Daoy (cell line): ENCODE measurements at places on chromosomes 1 and 21. TPM values are rescaled to one million over a fixed set of nuclear protein-coding genes. Genes with fewer than 3 reads are reported as not detected.

LINGO4 gene
- total RNA-seq = not detected in 2 replicates

S100A7A gene
- not detected in 2 replicates for total RNA-seq

HCN3 gene
- 0.11 and 0.65 TPM in 2 replicates for total RNA-seq

LRRC53 gene
- not detected in 2 replicates for total RNA-seq

CRP gene
- total RNA-seq = not detected in 2 replicates

UBL4B gene
- not detected in 2 replicates for total RNA-seq

PGLYRP4 gene
- total RNA-seq = not detected in 2 replicates

TRIM67 gene
- 0.17 TPM in 1 of 2 replicates, not detected in the other for total RNA-seq

BCL2L15 gene
- 0.06 and 0.12 TPM in 2 replicates for total RNA-seq

DNAJC28 gene
- total RNA-seq = 0.80 and 2.6 TPM in 2 replicates

RAB3B gene
- 2.2 and 2.7 TPM in 2 replicates for total RNA-seq

TSPAN1 gene
- 2.7 TPM in 1 of 2 replicates, not detected in the other for total RNA-seq

DNA sequence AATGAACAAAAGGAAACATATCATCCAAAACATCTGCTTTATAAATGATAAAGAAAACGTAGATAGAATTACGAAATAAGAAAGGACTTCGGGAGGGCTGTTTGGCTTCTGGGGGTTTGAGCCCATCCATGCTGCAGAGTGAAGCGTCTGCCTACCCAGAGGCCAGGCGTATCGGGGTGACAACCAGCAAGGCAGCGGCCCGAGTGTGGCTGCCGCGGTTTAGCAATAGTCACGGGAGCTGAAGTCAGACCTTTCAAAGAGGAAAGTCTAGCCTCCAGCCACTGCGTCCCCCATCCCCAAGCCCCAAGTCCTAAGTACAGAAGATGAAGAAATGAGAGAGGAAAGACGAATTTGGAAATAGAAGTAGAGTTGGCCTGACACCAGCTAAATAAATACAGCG, 8.6 kb downstream of the SLC37A1 start:
- no peak for DNase-seq

- DNase-seq = no peak
These were observed 21.5 kb downstream of the RPL5 start for GRCh38 chr1:92853299-92853698.

- DNase-seq = peak; percentile 48
These were observed 642 bp upstream of the ST3GAL3 start for GRCh38 chr1:43706598-43707189.

DNA sequence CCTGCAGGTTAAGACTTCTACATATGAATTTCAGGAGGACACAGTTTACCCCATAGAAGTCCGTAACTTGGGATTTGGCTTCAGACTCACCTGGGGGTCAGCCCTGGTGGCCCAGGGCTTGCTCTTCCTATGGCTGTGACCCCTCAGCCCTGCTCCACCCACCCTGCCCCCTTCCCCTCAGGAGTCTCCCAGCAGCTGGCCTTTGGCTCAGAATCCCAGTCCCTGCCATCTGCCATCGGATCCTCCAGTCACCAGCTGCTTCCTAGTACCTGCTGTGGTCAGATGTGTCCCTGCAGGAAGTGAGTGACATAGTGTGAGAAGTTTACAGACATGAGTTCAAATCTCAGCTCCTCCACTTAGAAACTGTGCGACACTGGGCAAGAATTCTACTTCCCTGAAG, 332.6 kb downstream of the NPHP4 start:
- no peak for DNase-seq

DNA sequence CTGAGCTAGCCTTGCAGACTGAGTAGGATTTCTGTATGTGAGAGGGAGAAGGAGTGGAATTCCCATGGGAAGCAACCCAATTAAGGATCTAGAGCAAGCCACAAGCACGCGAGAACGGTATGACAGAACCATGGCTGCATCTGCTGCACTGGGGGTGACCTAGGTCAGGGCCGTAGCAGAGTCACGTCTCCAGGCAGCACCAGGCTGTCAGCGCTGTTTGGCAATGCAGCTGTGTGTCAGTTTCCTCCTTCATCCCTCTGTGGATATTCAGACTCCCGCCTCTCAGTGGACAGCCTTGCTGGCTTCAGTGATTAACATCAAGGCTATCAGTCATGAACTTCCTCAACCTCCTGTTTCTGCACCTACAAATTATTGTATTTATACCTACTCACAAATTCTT, 118.1 kb upstream of the PPP2R5A start:
- DNase-seq = peak; percentile 51

GRCh38 chr1:228905701-228906101, 170.4 kb downstream of the RHOU start:
- no peak for DNase-seq

DNA sequence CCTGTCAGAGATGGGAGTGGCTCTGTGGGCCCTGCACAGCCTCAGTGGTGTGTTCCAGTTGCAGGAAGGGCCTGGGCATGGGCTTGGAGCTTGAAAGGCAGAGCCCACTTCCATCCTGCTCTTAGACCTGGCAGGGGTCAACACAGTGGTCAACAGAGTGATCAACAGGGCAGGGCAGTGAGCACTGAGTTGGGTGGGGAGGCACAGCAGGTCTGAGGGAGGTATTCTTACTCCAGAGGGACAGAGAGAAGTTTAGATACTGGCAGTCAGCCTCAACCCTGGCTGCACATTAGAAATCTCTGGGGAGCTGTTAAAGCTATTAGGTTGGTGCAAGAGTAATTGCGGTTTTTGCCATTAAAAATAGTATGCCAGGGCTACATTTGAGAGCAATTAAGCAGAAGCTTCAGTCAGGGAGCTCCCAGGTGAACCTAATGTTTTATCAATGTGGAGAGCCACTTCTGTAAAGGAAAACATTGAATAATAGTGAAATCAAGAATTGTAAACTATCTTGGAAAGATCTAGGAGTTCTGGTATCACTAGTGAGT, 37.7 kb downstream of the SH3BGR start:
- no peak for DNase-seq

- DNase-seq = no peak
These were observed 2.4 kb downstream of the TMPRSS3 start for GRCh38 chr21:42393443-42393950.

DNA sequence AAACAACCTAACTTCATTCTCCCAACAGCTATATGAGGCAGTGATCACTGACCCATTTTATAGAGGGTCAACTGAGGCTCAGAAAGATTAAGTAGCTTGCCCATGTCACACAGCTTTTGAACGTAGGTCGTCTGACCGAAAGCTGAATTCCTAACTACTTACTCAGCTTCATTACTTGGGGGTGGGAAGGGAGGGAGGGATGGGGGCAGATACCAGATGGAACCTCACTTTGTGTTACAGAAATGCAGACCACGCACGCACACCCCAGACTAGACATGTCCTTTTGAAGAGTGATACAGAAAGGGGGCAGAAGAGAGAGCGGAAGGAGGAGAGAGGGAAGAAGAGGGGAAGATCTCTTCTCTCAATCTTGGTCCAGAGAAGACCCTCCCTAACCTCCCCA, 2.3 kb downstream of the ADGRB2 start:
- peak; percentile 66 for DNase-seq

DNA sequence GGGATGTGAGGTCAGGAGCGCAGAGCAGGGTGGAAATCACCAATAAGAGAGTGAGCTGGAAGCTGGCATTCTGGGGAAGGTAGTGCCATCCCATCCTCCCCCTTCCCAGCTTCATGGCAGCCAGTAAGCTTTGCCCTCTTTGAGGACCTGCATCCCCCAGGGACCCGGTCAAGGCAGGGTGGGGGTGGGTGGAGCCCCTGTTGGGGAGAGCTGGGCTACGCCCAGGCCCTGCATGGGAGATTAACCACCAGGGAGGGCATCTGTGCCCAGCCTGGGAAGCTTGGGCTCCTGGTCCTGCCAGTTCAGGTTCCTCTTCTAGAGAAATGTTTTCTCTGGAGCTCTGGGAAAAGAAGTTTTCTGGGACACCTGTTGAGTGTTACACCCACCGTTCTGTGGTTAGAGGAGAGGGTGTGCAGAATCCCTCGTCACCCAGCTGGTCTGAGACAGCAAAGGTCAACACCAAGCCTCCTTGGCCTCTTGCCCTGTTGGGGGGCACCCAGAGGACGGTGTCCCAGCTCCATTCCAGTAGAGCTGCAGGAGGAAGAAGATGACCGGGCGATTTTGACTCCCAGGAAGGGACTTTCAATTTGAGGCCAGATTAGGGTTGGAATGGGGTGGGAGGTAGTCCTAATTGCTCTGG, 30.1 kb upstream of the TENT5C start:
- no peak for DNase-seq

DNA sequence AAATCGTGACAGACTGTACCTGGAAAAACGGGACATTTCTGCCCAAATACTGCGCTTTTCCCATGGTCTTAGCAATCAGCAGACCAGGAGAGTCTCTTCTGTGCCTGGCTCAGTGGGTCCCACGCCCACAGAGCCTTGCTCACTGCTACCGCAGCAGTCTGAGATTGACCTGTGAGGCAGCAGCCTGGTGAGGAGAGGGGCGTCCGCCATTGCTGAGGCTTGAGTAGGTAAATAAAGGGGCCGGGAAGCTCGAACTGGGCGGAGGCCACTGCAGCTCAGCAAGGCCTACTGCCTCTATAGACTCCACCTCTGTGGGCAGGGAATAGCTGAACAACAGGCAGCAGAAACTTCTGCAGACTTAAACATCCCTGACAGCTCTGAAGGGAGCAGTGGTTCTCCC, 203.1 kb downstream of the DENND1B start:
- no peak for DNase-seq

- DNase-seq = no peak
These were observed 3.8 kb downstream of the LRRC3 start for GRCh38 chr21:44458971-44459711.

DNA sequence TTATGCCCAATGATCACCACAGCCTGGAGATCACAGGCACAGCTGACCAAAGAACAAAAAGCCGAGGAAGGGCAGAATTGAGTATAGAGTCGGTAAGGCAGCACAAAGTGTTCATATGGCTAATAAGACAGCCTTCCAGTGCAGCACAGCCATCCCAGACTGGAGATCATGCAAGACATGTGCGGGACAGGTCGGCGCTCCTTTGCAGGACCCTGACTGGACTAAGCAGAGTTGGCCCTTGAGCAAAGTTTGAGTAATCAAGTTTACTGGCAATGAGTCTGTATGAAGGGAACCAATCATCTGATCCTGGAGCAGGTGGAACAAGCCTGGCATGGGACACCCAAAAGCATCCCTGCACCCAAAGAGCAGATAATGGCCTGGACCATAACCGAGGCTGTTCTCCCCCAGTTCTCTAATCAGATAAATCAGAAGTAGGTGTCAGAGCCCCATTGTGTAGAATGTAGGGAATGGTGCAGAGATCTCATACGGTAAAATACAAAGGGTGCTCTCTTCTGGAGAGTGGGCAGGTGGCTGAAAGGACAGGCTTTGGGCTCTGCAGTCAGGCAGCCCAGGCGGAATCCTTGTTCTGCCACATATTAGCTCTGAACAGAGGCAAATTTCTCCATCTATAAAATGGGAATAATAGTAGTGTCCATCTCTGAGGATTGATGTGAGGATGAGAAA, 10.7 kb upstream of the DNASE2B start:
- DNase-seq = no peak

- DNase-seq = no peak
These were observed 430.8 kb downstream of the DISC1 start for GRCh38 chr1:232057217-232057895.

- DNase-seq = no peak
These were observed 165.5 kb upstream of the TMEM51 start for GRCh38 chr1:14987829-14988603.

DNA sequence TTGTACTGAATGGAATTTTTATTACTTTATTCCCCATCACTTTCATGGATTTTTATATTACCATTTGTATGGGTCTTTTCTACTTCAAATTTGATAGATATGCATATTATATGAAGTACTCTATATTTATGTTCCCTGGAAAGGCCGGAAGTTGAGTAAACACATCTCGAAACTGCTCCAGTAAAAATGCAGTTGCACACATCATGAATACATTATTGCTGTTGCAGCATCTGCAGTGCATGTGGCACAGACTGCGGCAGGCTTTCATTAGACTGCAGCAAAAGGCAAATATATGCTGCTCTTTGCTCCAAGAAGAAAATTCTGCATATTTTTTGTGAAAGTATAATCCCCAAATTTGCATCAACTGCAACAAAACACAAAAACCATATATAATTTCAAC, 48.7 kb upstream of the LRRC7 start:
- DNase-seq = no peak

DNA sequence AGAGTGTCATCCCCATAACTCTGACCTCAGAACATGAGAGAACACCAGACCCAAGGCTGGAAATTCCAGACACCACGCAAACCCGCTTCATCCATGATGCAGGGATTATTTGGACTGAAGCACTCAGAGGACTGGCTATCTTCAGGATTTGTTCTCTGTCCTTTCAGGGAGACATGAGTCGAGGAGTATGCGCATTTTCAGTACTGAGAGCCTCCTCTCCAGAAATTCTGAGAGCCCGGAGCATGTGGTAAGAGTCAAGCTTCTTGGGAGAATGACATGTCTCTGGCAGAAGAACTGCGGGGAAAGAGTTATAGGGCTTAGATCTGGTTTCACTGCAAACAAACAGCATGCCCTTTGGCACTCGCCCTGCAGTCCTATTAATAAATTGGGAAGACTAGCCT, 6.9 kb downstream of the LAX1 start:
- DNase-seq = no peak

- no peak for DNase-seq
These were observed 10.4 kb downstream of the HYI start for GRCh38 chr1:43443197-43443946.

GRCh38 chr1:180609643-180610555, 21.9 kb upstream of the XPR1 start:
- DNase-seq = no peak

GRCh38 chr1:215005078-215005477, 77.5 kb upstream of the KCNK2 start:
- no peak for DNase-seq

DNA sequence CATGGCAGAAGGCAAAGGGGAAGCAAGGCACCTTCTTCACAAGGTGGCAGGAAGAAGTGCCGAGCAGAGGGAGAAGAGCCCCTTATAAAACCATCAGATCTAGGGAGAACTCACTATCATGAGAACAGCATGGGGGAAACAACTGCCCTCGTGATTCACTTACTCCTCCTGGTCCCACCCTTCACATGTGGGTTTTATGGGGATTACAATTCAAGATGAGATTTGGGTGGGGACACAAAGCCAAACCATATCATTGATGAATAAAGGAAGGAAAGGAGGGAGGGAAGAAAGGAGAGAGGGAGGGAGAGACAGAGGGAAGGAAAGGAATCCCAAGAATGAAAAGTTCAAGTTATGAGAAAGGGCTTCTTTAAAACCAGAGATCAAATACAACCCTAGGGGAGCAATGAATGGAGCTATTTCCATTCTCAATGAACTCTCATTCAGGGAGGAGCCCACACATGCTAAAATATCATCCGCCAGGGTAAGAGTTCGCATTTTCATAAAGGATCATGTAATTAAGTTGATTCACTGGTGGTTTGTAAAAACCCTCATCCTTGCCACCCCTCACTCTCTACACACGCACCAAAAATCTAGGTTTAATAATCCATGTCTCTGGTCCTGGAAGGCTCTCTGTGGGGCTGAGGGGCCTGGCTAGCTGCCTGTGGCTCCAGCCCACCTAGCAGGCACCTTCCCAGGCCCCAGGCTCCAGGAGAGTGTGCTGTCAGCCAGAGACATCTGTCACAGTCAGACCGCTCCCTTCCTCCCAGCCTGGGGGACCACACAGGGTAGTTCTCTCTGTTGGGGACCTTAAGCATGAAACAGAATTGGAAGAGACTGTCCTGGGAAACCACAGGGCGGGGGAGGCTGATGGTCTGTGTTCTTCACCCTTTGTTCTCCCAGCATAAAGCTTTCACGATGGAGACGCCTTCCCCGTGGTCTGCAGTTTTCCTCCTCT, 94.0 kb downstream of the CCDC185 start:
- DNase-seq = no peak

- peak; percentile 70 for DNase-seq
These were observed 212.2 kb downstream of the LYPLAL1 start for GRCh38 chr1:219385787-219386427.
